ENCODE measurements at places on chromosomes 16 and 17.

DNA sequence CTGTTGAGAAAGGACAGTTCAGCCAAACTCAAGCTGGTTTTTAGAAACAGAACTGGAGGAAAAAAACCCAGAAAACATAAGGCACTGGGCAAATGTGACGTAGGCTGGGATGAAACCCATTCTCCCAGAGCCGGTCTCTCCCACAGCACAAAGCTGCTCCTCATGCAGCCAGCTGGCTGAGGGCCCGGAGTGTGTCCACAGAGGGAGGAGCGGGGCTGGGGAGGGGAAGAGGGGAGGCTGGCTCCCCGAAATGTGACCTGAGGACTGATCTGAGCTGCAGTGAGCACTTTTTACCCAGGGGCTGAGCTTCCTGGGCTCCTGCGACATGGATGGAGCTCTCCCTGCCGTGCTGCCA, 20.8 kb downstream of the FOXF1 start:
- DNase-seq, result no peak

DNA sequence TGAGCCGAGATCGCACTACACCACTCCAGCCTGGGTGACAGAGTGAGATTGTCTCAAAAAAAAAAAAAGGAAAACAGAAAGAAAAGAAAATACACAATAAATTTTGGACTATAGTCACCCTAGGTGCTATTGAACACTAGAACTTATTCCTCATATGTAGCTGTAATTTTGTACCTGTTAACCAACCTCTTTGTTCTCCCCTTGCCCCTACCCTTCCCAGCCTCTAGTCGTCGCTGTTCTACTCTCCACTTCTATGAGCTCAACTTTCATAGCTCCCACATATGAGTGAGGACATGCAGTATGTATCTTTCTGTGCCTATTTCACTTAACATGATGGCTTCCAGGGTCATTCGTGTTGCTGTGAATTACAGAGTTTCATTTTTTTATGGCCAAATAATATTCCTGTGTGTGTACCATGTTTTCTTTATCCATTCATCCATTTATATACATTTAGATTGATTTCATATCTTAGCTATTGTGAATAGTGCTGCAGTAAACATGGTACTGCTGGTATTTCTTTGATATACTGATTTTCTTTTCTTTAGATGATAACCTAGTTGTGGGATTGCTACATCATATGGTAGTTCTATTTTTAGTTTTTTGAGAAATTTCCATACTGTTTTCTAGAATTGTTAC, 28.3 kb downstream of the VPS35L start:
- DNase-seq, result no peak

DNA sequence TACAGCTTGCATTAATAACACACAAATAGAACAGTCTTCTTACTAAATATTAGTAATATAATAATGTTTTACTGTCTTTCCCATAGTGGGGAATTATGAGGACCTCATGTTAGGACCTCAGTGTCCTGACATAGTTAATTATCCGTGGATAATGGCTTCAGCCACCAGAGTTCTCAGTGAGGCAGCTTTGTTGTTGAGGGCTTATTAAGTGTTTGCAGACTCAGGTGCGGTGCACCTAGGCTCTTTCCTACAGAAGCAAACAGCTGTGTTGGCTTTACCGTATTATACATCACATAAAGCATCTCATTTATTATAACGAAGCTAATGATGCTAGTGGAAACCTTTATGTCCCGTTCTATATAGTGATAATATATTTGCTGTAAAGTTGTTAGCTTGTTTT, 246.7 kb downstream of the FTO start:
- no peak for DNase-seq

GRCh38 chr17:42704837-42705494, 22.6 kb downstream of the CNTNAP1 start:
- no peak for DNase-seq

DNA sequence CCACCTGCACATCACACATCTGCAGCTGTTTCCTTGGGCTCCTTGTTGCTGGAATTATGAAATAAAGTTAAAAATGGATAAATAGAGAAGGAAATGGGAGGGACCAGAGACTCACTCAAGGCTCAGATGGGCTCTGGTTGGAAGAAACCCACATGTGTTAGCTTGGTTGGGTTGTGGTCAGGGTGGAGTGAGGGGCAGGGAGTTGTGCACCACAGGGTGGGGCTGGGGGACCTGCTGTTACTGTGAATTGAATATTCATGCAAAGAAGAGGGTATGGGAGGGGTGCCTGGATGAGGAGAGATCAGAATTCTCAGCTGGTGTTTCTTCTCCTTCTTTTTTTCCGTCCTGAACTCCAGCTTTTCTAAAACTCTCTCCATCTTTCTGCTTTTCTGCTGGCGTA, 320.7 kb downstream of the MAP2K4 start:
- DNase-seq, result no peak

DNA sequence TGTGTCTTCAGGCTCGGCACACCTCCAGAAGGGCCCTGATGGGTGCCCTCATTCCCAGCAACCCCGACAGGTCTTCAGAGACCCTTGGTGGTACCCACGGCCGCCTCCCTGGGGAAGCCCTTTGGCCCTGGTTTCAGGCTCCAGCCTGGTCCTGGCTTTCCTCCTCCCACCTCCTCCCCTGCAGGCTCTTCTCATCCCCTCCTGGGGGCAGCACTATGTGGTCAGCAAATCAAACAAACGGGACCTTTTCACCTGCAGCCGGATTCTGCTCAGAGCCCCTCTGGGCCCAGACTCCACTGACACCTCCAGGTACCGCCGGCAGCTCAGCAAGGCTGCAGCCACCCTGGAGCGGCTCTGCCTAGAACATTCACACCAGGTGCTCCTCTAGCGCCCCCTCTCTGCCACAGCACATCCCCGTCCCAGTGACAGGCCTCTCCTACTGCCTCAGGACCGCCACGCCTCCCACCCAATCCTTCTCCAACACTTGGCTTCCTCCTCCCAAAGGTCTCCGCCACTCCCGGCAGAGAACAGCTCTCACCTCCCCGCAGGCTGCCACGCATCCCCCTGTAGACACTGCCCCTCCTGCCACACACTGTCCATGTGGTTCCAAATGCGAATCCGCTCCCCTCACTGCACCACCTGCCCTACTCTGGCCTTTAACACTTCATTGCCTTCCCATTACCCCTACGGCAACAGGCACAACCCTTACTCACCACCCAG, 12.0 kb downstream of the CORO7 start:
- DNase-seq, result no peak

DNA sequence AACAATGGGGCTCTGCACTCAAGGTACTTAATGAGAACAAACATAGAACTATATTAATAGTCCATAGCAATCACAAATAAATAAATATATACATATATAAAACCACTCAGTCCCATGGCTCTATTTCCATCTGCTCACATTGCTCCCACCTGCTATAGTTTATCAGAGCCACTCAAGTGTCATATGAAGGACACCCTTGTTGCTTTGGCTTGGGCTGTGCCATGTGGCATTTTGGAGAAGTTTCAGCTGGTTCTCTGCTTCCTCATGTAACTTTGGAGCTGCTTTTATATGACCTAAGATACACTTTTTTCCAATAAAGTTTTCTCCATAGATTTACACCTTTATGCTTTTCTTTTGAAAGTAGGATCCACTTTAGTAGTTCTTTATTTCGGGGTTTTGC, 126.4 kb downstream of the KCNJ2 start:
- no peak for DNase-seq

DNA sequence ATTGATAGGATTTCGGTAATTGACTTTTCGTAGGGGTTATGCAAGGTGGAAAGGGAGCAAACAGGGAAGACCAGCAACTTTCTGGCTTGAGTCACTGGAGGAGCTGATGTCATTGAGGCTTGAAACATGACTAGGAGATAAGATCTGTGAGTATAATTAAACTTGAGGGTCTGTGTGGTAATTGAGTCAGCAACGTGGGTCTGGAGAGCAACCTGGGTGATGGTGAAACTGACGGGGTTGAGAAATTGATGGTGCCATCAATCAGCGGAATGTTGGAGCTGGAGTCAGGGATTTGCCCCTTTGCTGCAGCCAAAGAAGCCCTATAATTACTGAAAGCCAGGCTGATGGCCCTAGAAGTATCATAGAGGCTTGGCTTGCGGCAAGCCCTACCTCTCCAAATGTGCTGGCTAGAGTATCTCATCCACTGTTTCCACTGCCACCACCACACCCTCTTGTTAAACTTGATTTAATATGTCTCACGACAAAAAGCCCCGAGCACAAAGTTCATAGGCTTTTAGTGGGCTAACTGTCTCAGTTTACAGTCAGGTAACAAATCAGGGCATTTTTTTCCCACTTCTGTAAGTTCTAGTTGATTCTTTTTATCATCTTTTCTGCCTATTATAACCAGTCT, 186.9 kb upstream of the ELAC2 start:
- DNase-seq, result no peak

DNA sequence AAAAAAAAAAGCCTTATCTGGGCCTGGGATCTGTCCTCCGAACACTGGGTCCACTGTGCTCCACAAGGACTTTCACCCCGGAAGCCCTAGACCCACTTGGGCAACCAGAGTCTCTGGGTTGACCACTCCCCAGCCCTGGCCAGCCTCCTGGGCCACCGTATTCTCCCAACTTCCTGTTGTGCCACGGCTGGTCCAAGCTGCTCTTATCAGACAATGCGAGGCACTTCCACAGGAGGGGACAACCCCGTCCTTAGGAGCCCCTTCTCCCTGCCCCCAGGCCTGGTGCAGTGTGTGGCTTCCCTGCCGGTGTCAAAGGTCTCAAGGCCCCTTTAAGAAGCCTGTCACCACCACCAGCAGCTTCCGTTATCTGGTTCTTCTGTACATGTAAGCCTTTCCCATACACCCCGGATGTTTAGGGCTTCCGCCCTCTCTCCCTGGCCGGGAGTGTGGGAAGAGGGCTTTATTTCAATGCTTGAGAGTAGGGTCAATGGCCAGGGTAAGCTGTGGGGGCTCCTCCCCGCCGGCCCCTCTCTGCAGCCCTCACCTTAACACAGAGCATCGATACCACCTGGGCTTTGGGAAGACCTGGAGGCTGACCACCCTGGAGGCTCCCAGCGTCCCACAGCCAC, 313.0 kb downstream of the SEC14L1 start:
- DNase-seq, result no peak

DNA sequence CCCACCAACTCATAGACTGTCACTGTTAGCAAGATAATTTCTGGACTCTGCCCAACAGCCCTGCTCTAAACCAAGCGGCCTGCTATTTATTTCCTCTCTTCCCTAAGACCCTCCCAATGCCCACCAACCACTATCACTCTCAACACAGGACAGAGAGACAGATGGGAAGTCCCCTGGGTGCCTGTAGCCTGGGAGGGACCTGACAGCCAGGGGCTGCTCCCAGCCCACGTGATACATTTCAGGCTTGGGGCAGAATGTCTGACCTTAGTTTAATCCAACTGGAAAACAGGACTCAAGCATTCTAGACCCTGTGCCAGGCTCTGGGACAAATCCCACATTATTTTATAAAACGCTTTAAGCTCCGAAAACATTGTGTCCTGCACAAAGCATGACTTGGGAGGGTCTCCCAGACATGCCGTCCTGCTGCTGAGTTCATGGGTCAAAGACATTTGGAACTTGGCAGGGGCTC, 23.6 kb downstream of the XYLT1 start:
- DNase-seq, result no peak

GRCh38 chr16:12661656-12662172, 142.0 kb downstream of the CPPED1 start:
- DNase-seq, result no peak

DNA sequence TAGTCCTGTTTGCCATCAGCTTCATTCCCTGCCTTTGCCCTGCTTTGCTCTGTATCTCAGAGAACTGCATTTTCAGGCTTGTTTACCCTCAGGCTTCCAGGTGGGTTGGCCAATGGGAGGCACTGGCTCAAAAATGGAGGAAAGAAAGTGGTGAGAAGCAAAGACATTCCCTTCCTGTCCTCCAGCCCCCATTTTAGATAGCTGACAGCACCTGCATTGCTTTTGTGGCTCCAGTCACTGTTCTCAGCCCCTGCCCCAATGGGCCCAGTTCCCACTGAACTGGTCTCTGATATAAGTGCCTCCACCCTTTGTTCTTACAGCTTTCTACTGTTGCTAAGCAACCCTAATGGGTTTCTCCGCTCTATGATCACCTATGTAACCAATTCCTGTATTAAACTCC, 19.4 kb upstream of the SDK2 start:
- DNase-seq, result no peak

DNA sequence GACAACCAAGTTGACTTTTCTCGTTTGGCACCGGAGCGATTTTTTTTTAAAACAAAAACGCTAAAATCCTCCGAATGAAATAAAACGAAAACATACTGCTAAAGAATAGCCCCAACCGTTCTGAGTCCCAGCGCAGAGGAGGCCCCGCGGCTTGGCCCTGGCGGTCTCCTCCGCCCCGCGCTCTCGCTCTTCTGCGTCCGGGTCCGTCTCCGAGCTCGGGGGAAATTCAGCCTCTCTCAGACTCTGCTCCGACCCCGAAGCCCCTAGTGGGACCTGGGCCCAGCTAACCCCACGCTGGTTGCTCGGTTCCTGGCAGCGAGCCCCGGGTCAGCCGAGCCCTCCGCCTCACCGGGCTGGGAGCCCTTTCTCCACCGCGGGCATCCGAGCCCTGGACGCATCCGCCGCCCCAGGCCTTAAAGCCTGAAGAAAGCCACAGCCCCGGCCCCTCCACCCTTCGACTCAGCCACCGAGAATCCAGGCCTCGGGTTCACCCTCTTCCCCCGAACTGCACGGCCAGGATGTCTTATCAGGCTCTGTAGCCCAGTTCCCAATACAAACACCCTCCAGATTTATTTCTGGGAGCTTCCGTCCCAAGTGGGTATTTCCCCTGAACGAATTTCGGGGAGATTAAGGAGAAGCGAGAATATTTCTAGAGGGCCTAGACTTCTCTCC, 1.2 kb downstream of the TBX2 start:
- no peak for DNase-seq

GRCh38 chr16:47392081-47392480, 68.8 kb downstream of the ITFG1 start:
- no peak for DNase-seq

- DNase-seq, result no peak
Observed at GRCh38 chr17:9825641-9826150, at the start of gene GLP2R. GLP2R (plus strand) TSS chr17:9825924; CDS start chr17:9826064, 140 bp downstream.

GRCh38 chr17:16329519-16330271, 23.6 kb downstream of the CENPV start:
- no peak for DNase-seq

Measured in amniotic stem cell (primary cell).